ENCODE measurements at places on chromosomes 7 and 10. TPM values are rescaled to one million over a fixed set of nuclear protein-coding genes. Genes with fewer than 3 reads are reported as not detected.

- no peak for DNase-seq
Measured at GRCh38 chr10:33418301-33418700, 83.8 kb upstream of the NRP1 start.

Gene GBF1
- 30.5 TPM for total RNA-seq

Gene ANKRD61
- 0.72 TPM for total RNA-seq

DNA sequence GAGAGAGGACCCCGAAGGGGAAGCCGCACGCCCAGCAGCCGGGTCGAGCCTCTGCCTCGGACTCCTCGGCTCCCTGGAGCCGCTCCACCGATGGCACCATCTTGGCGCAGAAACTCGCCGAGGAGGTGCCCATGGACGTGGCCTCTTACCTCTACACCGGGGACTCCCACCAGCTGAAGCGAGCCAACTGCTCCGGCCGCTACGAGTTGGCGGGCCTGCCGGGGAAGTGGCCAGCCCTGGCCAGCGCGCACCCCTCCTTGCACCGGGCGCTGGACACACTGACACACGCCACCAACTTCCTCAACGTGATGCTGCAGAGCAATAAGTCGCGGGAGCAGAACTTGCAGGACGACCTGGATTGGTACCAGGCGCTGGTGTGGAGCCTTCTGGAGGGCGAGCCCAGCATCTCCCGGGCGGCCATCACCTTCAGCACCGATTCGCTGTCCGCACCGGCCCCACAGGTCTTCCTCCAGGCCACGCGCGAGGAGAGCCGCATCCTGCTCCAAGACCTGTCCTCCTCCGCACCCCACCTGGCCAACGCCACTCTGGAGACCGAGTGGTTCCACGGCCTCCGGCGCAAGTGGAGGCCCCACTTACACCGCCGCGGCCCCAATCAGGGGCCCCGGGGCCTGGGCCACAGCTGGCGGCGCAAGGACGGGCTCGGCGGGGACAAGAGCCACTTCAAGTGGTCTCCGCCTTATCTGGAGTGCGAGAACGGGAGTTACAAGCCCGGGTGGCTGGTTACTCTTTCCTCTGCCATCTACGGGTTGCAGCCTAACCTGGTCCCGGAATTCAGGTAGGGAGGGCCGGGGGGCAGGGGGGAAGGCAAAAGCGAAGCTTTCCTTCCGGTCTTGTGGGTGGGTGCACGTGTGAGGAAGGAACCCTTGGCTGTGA lies 973 bp downstream of the GPR158 start:
- no peak for DNase-seq

Gene SPDYE2B
- total RNA-seq = not detected

GRCh38 chr7:127907110-127908040 lies 123.9 kb downstream of the LRRC4 start:
- peak; percentile 58 for DNase-seq

Gene EGFR
- total RNA-seq = 25.1 TPM

Gene LIPF
- total RNA-seq = not detected

Gene PON1
- not detected for total RNA-seq

Gene ANKRD30A
- not detected for total RNA-seq

Gene ETV1
- total RNA-seq = 81.6 TPM
